ENCODE measurements at places on chromosomes 12 and 14.

GRCh38 chr14:51604073-51604472 lies 47.6 kb upstream of the FRMD6 start:
- no peak for DNase-seq

DNA sequence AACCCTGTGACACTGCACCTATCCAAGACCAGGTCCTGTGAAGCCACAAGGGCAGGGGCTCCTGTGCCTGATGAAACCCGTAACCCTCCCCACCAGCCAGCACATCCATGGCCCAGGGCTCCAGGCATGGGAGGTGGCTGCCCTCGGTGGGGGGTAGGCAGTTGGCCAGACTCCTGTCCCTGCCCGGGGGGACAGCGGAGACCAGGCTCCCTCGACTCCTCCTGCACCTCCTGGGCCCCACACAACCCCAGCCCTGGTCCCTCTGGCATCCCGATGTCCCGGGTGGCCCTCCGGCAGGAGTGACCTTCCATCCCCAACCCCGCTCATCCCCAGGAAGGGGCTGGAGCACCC lies 11.4 kb downstream of the AKT1 start:
- DNase-seq, result no peak

- no peak for DNase-seq
Measured at GRCh38 chr12:123057513-123058265, 77.2 kb downstream of the ARL6IP4 start.

GRCh38 chr12:24879644-24880043 lies 69.3 kb downstream of the BCAT1 start:
- no peak for DNase-seq

DNA sequence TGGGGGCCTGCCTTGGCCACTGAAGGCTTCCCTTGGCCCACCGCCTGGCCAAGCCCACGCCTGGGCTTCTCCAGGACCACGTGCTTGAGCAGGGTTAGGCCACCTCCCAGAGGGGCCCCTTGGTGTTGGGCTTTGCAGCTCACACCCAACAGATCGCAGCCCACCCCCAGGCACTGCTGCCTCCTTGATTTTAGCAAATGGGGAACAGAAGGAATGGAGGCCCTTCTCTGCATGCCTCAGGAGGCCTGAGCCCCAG lies 23.3 kb downstream of the RAB35 start:
- DNase-seq, result no peak

DNA sequence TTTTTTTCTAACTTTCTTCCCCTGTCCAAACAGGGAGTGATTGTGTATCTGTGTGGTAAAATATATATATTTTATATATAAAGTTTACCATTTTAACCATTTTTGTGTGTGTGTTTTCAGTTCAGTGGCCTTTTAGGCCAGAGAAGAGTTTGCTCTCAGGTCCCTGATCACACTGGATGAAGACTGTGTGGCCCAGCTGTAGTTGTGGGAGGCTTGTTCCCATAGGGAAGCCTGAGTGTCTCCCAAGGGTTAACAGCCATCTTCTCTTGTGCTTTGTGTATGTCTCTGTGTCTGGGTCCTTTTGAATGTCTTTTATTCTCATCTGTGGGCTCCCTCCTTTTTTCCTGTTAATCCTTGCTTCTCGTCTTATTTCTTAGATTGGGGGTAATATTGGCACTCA lies 23.4 kb downstream of the CGRRF1 start:
- no peak for DNase-seq

- no peak for DNase-seq
Measured at GRCh38 chr12:92871116-92871515, 58.0 kb downstream of the EEA1 start.

- DNase-seq, result no peak
Measured at GRCh38 chr12:25995906-25996305, 37.4 kb downstream of the RASSF8 start.

GRCh38 chr12:4663971-4664505 lies 15.1 kb downstream of the NDUFA9 start:
- DNase-seq, result no peak

GRCh38 chr12:29545102-29545467 lies 47.6 kb upstream of the OVCH1 start:
- no peak for DNase-seq

DNA sequence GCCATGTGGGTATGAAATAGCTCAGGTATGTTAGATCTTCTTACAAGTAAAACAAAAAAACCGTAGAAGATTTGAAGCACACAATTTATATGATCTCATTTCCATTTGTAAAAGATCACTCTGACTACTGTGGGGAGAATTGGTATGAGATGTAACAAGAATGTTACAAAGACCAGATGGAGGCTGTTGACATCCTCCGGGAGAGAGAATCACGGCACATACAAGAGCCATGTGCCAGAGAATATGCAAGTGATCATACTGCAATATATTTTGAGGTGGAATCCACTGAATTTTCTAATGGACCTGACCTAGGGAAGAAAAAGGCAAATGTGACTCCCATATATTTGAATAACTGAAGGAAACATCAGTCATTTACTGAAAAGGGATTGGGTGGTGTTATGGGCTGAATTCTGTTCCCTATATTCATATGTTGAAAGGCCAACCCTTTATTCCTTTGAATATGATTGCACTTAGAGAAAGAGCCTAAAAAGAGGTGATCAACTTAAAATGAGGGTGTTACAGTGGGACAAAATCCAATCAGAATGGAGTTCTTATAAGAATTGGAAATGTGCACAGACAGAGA lies 29.1 kb downstream of the PRB3 start:
- no peak for DNase-seq

GRCh38 chr12:3076730-3077571 lies at the start of gene TSPAN9:
TSPAN9 (plus strand) TSS chr12:3077379; CDS start chr12:3201194, 123,815 bp downstream.
- peak; percentile 67 for DNase-seq

- DNase-seq, result no peak
Measured at GRCh38 chr12:113000433-113000832, 22.1 kb downstream of the OAS2 start.

DNA sequence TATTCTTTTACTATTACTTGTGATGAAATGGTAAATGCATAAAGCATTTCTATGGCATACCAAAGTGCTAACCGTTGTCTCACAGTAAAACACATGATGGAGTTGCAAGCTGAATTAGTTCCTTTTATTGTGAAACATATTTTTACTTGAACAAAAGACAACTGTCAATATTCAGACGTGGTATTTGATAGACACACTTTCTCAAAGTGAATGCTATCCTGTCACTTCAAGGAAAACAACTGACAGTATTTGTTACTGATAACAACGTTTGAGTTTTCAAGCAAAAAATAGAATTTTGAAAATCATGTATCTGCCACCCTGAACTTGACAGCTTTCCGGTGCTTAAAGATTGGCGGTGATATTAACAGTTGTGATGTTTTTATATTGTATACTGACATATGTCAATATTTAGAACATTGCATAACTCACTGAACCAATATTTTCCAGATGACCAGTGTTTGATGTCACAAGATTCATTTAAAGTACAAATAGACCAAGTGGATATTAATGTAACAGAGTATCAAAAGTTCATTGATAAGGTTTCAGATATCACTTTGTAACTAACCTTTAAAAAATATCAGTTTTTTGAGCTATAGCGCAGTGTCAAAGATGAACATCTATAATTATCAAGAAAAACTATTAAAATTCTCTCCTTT lies 153.4 kb upstream of the AEBP2 start:
- no peak for DNase-seq

GRCh38 chr14:23173031-23173430 lies 10.4 kb downstream of the SLC7A8 start:
- no peak for DNase-seq

- peak; percentile 84 for DNase-seq
Measured at GRCh38 chr14:76117789-76118484, 33.8 kb upstream of the GPATCH2L start.
